SW 1271 (cell line): ENCODE measurements at places on chromosomes 4 and X.

DNA sequence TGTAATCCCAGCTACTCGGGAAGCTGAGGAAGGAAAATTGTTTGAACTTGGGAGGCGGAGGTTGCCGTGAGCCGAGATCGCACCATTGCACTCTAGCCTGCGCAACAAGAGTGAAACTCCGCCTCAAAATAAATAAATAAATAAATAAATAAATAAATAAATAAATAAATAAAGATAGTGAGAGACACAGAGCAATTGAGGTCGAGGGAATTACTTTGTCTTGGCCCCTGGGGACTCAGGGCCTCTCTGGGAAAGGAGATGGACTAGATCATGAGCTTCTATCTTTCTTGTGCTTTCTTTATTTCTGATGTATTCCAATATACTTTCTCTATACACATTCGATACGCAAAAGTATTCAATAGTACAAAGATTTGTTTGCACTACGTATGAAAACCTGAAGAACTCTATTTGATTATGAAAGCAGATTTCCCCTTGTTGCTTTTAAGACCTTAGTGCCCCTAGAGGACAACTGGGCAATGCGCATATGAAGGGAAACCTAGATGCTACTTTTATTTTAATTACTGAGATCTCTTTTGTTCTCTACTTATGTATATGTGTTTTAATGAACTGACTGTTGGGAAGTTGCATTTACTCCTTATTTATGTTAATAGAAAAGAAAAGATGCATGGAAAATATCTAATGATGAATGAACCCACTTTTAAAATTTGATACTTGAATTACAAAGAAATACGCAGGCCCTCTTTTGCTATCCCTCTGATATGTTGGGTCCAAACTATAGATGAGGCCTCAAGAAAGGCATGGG lies 12.8 kb upstream of the ELOVL6 start:
- DNase-seq = no peak

- DNase-seq = no peak
Observed at GRCh38 chr4:183808097-183808456, 97.0 kb upstream of the STOX2 start.

DNA sequence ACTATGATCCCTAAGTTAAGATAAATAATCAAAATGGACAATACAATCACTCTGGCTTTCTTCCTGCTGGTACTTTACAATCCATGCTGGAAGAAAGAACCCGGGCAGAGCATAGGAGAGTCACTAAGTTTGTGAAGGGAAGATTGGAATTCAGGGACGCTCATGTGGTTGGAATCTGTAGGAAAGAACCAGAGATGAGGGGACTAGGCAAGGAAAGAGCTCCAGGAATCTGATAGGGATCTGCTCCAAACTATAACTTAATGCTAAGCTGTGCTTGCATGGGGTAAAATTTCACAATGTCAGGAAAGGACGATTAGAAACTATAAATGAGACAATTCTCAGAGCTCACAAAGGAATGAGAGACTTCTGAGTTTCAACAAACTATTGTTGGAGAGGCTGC lies 167.5 kb downstream of the ADGRA3 start:
- DNase-seq = no peak

DNA sequence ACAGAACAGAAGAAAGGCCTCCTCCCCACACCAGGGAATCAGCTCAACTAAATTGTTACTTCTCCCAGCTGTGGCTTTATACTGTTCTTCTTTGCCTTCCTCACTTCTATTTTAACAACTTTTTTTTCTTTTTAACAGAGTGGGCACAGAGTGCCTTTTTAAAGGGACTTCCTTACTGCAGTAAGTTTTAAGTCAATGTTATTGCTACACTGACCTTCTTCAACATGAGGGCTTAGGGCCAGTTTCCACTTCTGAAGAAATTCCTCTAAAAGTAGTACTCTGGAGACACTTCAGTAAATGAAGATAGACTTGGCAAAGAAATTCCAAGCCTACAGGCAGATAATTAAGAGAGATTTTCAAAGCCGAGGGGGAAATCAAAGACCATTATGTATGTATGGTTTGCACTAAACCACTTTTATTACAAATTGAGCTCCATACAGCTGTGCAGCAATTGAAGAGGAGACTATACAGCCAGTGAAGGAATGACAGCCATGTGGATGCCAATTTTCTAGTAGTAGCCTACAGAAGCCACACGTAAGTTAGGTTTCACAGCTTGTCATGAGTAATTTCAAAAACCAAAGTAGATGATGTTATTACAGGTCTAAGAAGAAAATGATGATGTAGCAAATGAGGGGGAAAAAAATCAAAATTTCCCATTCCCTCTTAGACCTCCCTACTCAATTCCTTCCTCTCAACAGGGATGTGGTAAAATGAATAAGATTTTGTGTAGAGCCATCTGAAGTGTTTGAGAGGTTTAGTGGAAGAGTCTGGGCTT lies 36.9 kb upstream of the RASGEF1B start:
- DNase-seq = no peak

DNA sequence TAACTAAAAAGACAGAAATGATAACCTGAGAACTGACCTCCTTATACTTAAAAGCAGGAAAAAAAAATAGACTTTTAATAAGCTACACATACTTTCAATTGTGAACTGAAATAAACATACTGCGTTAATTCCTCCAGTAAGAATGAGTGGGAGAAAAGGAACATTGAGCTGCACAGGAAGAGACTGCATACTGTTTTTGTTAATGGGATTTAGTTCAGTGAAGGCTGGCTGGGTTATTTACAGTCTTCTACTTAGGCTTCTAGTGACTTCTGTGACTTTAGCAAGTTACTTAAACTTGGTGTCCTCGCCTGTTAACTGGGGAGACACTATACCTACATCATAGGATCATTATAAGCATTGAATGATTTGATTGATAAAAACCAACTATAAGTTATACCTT lies 213.3 kb downstream of the EPHA5 start:
- no peak for DNase-seq

- DNase-seq = no peak
Observed at GRCh38 chr4:167177925-167178324, 56.4 kb downstream of the SPOCK3 start.

DNA sequence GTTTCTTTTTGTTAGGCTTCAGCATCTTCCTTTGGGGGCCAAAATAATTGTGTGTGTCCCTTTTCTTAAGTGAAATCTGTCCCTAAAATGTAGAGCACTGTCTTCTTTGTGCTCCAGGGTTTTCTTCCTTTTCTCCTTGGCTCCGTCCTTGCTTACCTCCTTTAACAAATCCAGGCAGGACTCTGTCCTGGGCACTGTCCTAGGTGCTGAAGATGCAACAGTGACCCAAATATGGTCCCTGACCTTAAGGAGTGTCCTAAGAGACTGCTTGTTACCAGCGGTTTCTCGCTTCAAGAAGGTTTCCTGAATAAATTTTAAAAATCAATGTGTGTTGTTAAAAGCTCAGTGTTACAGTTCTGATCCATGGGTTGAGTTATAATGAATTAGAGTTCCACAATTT lies 471.8 kb downstream of the KCNIP4 start:
- no peak for DNase-seq

DNA sequence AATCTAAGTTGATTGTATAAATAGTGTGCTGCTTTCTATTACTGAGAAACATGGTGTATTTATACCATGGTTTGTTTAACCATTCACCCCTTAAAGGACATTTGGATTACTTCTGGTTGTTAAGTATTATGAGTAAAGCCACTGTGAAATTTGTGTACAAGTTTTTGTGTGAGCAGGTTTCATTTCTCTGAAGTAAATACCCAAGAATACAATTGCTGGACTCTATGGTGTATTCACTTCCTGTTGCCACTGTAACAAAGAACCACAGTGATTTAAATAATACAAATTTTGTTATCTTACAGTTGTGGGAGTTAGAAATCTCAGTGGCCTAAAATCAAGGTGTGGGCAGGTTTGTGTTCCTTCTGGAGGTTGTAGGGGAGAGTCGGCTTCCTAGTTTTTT lies 869.6 kb downstream of the CCSER1 start:
- DNase-seq = no peak

GRCh38 chrX:80174925-80175574 lies 160.5 kb downstream of the TBX22 start:
- no peak for DNase-seq

- DNase-seq = no peak
Observed at GRCh38 chrX:138763761-138764160, 52.2 kb upstream of the FGF13 start.

DNA sequence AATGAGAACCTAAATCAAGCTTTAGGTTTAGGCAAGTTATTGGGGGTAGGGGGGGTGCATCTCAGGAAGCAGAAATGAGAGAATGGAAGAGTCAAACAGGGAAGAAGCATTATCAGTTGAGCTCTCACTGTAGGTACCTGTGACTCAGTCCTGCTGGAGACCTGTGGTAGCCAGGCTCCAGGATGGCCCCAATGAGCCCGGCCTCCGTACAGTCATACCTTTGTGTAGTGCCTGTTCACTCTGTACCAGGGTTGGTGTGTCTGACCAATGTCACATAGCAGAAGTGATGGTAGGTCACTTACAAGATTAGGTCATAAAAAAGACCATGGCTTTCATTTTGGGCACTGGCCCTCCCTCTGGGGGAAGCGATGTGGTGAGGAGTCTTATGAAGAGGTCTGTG lies 45.3 kb upstream of the NMU start:
- DNase-seq = no peak

DNA sequence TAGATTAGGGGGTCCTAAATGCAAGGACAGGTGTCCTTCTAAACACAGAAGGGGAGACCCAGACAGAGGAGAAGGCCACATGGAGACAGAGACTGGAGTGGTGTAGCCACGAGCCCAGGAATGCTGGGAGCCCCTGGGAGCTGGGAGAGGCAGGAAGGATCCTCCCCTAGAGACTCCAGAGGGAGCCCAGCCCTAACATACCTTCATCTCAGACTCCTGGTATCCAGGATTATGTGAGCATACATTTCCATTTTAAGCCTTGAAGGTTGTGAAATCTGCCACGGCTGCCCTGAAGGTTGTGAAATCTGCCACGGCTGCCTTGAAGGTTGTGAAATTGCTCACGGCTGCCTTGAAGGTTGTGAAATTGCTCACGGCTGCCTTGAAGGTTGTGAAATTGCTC lies 148.4 kb downstream of the ASMT start:
- DNase-seq = no peak

DNA sequence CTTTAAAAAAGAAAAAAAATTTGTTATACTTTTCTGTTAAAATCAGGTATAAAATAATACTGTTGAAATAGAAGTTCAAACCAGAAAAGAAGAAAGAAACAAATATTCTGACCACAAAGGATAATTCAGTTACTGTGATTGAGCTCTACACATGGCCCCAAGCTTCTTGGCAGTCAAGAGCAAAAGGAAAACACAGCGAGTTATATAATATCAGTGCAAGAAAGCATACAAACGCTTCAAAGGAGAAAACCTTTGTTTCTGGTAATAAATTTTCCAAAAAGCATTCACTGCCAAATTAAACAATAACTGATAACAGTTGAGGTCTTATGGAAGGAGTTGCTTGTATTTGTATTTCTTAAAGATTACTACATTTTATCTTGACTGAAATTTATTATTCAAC lies 40.5 kb upstream of the EDNRA start:
- no peak for DNase-seq

GRCh38 chr4:147809211-147809610 lies 77.3 kb downstream of the ARHGAP10 start:
- no peak for DNase-seq

- DNase-seq = no peak
Observed at GRCh38 chrX:36422368-36422767, 502.8 kb downstream of the CFAP47 start.

- DNase-seq = no peak
Observed at GRCh38 chr4:80112236-80112635, 39.2 kb upstream of the ANTXR2 start.

GRCh38 chr4:186475202-186475601 lies 80.2 kb downstream of the MTNR1A start:
- DNase-seq = no peak

GRCh38 chrX:9291629-9292028 lies 173.2 kb upstream of the TBL1X start:
- DNase-seq = no peak

DNA sequence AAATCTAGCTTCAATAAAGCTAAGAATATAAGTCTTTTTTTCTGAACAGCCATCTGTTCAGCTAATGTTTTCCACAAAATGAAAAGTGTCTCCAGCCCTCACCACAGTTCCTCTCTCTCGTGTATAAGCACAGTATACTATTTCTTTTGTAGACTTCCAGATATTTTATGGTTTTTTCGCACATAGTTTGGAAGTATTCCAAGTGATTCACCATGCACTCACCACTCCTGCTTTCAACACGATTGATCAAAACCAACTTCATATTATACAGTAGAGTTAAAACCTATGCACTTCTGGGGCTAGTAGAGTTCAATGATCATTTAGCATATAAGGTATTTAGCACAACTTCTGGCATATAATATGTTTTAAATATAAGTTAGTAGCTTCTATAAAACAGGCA lies 105.8 kb upstream of the DCAF12L1 start:
- no peak for DNase-seq

- DNase-seq = no peak
Observed at GRCh38 chr4:71609651-71610050, 174.2 kb downstream of the GC start.

GRCh38 chr4:54779036-54779435 lies 121.3 kb downstream of the KIT start:
- no peak for DNase-seq

GRCh38 chr4:3077796-3078195 lies 3.3 kb downstream of the HTT start:
- DNase-seq = no peak

DNA sequence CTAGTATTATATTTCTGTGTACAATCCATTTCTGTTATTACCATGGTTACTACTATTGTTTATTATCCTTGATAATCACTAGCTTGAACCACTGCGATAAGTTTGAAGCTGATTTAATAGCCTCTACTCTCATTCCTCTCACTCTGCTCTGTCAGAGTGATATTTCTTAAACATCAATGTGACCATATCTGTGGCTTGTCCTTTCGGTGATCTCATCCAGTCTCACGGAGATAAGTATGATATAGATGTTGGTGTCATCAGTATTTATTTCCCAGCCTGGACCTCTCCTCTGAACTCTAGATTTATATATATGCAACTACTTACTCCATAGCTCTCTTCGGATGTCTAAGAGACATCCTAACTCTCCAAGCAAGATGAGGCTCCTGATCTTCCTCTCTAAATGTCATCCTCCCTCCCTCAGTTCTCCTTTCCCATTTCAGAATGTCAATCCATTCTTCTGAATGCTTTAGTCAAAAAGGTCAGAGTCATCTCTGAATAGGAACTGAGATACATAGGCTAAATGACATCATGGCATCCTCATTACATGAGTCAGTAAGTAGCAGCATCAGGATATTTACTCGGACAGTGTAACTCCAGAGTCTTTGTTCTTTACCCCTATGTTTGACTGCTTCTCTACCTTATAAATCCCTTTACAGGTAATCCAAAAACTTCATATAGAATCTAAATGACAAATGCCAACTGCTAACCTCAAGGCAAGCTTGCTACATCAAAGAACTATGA lies 129.5 kb downstream of the PACRGL start:
- no peak for DNase-seq

- DNase-seq = no peak
Observed at GRCh38 chr4:38154681-38155588, 194.7 kb downstream of the PTTG2 start.

- DNase-seq = no peak
Observed at GRCh38 chrX:102067966-102068723, 57.3 kb upstream of the TCEAL2 start.
